ENCODE measurements at places on chromosomes 5 and 9. TPM values are rescaled to one million over a fixed set of nuclear protein-coding genes. Genes with fewer than 3 reads are reported as not detected.

PCDHGA12 gene
- 9.9 TPM for total RNA-seq

NIPAL4 gene
- total RNA-seq: not detected

PCDHA11 gene
- total RNA-seq: 0.12 TPM

SLC6A3 gene
- total RNA-seq: not detected

FAM13B gene
- total RNA-seq: 25.4 TPM

COL23A1 gene
- not detected for total RNA-seq

DDX4 gene
- total RNA-seq: not detected

GBGT1 gene
- total RNA-seq: 28.7 TPM

C9orf153 gene
- total RNA-seq: 0.66 TPM

RMRP gene
- 22,385 TPM for total RNA-seq

FAM78A gene
- total RNA-seq: 26.6 TPM

CENPK gene
- total RNA-seq: 50.7 TPM

GRCh38 chr9:83625178-83625577 lies 2.2 kb downstream of the IDNK start:
- no peak for DNase-seq

DNA sequence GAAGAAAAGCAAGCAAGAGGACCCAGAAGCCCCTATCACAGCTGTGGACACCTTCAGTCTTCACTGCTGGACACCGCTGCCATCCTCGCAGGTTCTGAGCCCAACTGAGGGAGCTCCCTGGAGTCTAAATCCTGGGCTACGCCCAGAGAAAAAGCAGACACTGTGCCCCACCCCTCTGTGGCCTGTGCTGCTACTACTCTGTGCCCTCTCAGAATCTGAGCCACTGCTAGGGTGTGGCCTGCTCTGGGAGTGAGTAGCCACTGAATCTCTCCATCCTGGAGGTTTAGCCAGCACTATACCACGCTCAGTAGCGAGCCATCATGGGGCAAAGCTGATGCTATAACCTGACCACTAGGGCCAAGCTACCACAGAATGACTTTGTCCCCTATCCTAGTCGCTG lies 338.2 kb downstream of the NPR3 start:
- no peak for DNase-seq

- no peak for DNase-seq
Measured at GRCh38 chr5:132764051-132764450, 13.0 kb downstream of the SEPTIN8 start.

GRCh38 chr5:170503990-170504596 lies at the start of gene KCNIP1:
TSS of gene KCNIP1 (plus strand) at chr5:170504020.
- peak; percentile 24 for DNase-seq

DNA sequence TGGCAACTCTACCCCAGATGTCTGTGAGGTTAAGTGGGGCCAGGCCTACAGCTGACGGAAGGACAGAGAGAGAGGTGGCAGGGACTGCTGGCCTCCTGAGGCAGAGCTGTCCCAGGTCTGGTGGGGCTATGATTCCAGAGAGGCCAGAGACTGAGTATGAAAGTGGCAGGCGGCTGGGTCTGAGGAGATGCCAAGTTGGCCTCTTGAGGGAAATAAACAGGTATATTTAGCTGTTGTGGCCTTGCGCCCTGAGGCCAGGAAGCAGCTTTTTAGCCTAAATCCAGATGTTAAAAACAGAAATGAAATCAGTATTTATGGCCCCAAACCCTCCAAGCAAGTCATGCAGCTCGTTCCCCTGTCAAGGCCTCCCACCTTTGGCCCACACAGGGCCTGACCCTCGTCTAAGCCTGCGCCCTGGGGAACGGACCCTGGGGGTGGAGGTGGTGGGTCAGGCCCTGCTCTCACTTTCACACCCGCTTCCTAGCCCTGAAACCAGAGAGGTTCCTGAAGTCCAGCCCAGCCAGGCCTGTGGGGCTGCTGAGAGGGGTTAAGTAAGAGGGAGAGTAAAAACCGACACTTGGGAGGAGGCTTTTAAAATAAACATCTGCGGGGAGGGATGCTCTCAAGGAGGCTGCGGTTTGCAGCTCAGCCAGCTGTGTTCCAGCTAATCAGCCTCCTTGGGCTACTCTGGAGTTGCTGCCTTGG lies 18.7 kb downstream of the PCDHGC5 start:
- no peak for DNase-seq

- DNase-seq: peak; percentile 41
Measured at GRCh38 chr5:142110046-142110531, 1.5 kb downstream of the NDFIP1 start.

GRCh38 chr9:79824265-79824664 lies 252.5 kb downstream of the TLE4 start:
- DNase-seq: no peak

GRCh38 chr5:54822324-54822687 lies 163.1 kb downstream of the ESM1 start:
- no peak for DNase-seq

- peak; percentile 52 for DNase-seq
Measured at GRCh38 chr5:153964880-153965645, 73.6 kb downstream of the FAM114A2 start.

GRCh38 chr5:7856855-7857254 lies 5.9 kb upstream of the CFAP90 start:
- DNase-seq: peak; percentile 13

DNA sequence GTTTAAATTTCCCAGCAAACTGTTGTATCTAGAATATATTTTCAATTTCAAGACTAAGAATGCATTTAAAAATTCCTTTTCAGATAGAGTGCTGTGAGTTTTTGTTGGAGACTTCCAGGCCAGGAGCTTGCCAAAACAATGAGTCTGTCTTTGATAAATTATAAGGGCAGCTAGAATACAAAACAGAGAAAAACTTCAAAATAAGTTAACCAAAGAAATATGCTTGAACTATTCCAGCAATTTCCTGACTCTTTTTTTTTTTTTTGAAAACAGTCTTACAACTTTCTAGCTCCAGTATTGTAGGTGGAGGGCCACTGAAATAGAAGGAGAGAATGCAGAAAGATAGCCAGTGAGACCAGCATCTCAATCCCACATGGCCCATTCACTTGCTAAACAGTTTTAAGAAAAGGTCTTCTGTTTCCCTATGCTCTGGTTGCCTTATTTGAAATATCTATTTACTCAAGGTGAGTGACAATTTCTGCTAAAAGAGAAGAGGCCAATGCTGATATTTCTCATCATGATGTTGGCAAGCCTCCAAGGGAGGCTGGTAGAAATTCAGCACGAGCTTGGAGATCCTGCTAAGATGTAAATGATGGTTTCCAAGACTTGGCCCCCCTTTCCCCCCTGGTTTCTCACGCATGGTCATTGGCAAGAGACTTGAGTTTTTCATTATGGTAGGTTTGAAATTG lies 103.2 kb downstream of the USP20 start:
- peak; percentile 84 for DNase-seq

DNA sequence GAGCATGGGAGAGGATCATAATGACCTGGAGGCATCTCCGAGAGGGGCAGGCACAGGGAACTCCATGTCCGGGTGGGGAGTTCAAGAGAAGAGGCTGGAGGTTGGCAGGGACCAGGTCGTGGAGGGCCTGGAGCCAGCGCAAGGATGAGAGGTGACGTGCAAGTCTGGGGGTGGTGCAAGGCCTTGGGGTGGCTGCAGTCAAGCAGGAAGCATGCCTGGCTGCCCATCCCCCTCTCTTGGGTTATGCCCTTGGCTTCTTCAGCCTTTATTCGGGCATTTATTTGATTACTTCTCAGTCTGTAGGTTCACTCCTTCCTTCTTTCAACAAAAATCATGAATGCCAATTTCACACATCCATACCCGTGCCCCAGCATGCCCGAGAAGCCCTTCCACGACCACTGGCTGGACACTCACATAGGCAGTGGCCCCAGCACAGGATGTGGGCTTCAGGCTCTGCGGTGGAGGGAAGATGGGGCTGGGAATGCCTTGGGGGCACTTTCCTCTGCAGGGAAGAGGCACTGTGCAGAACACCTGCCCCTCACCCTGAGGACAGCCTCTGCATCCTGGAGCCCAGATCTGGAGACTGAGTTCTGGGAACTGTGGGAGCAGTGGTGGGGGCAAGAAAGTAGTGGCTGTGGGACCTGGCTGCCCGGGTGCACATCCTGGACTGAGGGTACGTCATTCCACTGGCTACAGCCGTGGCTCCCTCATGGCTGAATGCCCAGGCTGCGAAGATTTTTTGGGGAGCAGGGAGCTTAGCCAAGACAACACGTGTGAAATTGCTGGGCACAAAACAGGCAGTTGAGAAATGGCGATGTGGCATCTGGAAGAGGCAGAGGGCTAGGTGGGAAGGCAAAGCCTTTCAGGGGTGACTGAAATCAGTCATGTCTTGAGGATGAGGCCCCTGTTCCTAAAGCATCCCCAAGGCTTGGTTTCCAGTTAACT lies 38.6 kb downstream of the CRB2 start:
- no peak for DNase-seq

DNA sequence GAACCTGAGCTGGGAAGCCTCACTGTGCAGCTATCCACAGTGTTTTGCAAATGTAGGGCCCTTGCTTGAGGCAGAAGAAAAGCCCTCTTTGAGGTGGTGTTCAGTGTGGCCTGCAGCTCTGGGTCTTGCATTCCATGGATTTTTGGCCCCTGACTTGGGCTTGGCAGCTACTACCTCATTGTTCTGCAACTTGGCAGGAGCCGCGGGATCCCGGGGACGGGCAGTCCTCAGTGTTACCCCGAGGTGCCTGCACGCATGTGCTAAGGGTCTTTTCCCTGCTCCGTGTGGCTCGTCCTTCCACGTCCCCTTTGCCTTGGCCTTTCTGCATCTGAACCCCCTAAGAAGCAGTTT lies 39.8 kb downstream of the NEK6 start:
- peak; percentile 95 for DNase-seq

- no peak for DNase-seq
Measured at GRCh38 chr5:136035837-136036236, 7.0 kb downstream of the TGFBI start.

GRCh38 chr5:160289721-160290120 lies 22.6 kb downstream of the CCNJL start:
- no peak for DNase-seq

- DNase-seq: no peak
Measured at GRCh38 chr9:2012347-2012746, 2.8 kb upstream of the SMARCA2 start.

DNA sequence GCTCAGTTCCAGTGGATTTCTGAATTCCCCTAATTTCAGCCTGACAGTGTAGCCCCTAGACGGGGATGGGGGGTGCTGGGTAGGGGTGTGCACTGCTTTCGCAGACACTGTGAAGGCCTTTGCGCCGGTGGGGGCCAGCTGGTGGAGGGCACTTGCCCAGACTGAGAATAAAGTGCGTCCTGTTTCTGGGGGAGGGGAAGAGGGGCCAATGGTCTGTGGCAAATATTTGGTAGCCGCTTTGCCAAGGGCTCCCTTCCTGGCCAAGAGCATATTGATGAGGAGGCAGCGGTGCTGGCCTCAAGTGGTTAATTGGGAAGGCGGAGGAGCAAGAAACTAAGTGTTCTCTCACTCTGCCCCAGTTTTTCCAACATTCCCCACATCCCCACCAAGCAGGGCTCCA lies 1.4 kb downstream of the CXCL14 start:
- DNase-seq: no peak

DNA sequence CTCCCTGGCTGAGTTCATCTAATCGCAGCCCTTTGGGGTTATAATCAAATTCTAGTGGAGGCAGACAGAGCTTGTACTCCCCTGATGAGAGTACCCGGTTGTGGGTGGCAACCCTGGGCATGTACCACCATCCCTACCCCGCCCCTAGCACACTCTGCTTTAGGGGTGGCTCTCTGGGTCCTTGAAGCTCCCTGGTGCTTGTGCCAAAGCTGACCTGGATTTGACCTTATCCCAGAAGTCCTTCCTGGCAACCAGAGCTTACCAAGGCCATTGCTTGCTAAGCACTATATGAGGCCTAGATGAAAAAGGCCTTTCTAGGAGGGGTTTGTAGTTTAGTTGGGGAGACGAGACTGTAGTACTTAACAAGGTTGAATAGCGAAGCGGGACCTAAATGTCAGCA lies 72.2 kb downstream of the RGS3 start:
- DNase-seq: no peak

DNA sequence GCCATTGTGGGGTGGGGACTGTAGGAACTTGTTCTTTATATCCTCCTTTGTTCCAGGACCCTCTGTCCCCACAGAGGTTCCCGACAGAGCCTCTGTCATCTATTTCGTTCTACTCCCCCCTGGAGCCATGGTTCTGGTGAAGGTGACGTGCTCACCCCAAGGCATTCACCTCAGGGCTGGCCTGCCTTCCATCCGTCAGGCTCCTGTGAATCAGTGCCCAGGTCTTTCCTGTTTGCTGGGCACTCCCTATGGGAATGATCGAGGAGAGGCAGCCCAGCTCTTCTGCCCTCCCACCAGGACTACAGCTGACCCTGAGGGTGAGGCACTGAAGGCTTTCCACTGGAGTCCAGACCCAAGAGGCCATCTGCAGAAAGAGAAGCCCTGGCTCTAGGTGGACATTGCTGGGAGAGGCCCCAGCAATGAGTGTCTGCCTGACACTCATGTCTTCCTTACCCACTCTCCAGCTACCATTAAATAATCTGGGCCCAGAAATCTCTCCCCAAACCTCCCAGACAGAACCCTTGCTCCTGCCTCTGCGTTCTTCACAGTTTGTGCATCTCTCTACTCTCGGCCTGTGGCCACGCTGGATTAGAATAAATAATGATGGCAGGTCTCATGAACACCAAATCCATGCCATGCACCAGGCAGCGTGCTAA lies 214.2 kb downstream of the FSTL4 start:
- no peak for DNase-seq

DNA sequence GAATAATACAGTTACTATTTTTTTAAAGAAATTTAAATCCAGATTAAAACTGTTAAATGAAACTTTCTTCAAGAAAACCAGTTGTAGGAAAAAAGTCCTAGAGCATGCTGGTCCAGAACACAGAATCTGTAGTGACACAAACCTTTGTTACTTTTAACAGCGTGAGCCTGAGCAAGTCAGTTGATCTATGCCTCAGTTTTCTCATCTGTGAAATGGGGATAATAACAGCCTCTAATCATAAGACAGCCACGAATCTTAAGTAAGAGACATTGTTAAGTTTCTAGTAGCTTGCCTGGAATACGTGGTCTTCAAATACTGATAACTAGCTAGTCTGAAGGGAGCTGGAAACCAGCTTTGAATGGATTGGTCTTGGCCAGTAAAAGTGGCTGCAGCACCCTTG lies 158.6 kb downstream of the ADAMTS12 start:
- DNase-seq: no peak

- DNase-seq: no peak
Measured at GRCh38 chr9:85421641-85422040, 320.1 kb downstream of the AGTPBP1 start.

GRCh38 chr9:98047002-98047401 lies 9.5 kb upstream of the NANS start:
- DNase-seq: no peak

Measured in endothelial cell of umbilical vein (primary cell).